Sciatic nerve (tissue), 2 donors: ENCODE measurements at places on chromosomes 3 and 15. TPM values are rescaled to one million over a fixed set of nuclear protein-coding genes. Genes with fewer than 3 reads are reported as not detected.
A peak's percentile ranks its signal among the peaks of the same experiment; 100 is the strongest.

GRCh38 chr3:118932822-118933558, 101.7 kb downstream of the IGSF11 start:
- peak; percentile 62 for DNase-seq

Gene EPHB3
- 15.2 TPM for total RNA-seq

Gene IQCF5
- not detected for total RNA-seq

DNA sequence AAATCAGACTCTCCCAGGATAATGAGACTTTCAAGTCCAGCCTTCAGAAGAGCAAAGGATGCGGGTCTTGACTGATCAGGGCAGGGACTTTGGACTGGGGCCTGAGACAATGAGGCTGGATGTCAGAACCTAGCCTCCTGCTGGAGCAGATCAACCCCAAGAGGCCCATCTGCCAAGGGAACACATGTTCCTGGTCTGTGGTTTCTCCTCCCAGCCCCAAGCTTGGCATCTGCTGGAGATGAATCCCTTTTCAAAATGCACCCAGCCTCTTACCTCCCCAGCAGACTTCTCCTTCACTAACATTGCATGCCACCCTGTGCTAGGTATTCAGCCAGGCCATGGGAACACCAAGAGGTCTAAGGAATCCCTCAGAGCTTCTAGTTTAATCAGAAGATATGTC, 43.7 kb upstream of the MFGE8 start:
- no peak for DNase-seq

DNA sequence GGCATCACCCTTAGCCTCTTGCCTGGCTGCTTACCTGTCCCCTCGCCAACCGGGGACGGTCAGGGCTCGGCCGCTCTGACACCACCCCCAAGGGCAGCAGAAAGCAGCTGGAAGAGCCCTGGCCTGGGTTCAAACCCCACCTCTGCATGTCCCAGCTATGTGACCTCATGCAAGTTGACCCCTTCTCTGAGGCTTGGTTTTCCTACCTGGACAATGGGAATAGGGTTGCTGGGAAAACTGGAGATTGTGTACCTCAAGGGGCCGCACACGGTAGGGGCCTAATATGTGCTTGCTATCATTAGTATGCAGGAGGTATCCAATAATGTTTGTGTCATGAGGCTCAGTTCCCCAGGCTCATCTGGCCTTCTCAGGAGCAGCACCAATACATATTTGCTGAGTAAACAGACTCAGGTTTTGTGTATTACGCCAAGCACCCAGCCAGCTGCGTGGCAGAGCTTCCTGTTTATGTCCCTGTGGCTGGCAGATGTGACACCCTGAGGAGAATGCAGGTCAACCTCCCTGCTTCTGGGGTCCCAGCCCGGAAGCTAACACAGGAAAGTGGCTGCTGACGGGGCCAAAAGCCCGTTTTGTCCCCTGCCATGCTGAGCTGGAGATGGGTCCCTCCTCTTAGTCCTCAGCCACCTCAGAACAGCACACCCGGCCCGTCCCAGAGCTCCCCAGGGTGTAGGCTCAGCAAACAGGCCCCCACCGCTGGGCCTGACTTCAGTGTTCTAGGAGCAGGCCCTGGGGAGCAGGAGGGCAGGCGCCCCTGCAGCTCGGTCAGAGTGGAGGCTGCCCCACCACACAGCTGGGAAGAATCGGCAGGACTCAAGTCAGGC, 29.7 kb downstream of the PLXND1 start:
- DNase-seq, result no peak

DNA sequence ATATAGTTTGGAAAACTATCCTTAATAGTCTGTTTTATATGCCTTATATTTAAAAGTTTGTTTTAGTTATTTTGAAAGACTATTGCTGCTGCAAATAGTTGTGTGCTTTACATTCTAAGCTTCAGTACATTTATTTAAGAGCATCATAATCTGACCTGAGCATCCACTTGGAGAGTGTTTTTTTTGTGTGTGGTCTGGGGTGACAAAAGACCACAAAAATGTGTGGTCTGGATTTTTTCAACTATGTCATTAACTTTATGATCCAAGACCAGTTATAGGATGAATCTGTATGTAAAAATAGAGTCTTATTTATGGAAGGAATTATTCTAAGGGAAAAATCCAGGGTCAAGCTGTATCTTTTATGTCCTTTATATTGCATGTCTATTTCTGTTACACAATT, 77.4 kb downstream of the SLTM start:
- DNase-seq, result no peak

- DNase-seq, result no peak
These were observed 8.7 kb downstream of the ZBTB47 start for GRCh38 chr3:42662037-42662812.

GRCh38 chr3:8642001-8642400, 2.6 kb downstream of the SSUH2 start:
- DNase-seq, result no peak

DNA sequence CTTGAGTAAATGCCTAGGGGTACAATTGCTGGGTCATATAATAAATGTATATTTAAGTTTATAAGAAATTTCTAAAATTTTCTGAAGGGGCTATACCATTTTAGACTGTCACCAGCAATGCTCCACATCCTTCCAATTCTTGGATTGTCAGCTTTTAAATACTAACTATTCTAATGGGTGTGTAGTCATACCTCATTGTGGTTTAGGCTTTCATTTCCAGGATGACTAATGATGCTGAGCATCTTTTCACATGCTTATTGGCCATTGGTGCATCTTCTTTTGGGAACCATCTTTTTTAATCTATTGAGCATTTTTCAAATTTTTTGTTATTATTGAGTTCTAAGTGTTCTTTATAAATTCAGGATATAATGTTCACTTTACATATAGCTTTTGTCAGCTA, 52.5 kb upstream of the CORO2B start:
- DNase-seq, result no peak

GRCh38 chr15:51260202-51260601, 78.2 kb downstream of the CYP19A1 start:
- DNase-seq, result no peak

DNA sequence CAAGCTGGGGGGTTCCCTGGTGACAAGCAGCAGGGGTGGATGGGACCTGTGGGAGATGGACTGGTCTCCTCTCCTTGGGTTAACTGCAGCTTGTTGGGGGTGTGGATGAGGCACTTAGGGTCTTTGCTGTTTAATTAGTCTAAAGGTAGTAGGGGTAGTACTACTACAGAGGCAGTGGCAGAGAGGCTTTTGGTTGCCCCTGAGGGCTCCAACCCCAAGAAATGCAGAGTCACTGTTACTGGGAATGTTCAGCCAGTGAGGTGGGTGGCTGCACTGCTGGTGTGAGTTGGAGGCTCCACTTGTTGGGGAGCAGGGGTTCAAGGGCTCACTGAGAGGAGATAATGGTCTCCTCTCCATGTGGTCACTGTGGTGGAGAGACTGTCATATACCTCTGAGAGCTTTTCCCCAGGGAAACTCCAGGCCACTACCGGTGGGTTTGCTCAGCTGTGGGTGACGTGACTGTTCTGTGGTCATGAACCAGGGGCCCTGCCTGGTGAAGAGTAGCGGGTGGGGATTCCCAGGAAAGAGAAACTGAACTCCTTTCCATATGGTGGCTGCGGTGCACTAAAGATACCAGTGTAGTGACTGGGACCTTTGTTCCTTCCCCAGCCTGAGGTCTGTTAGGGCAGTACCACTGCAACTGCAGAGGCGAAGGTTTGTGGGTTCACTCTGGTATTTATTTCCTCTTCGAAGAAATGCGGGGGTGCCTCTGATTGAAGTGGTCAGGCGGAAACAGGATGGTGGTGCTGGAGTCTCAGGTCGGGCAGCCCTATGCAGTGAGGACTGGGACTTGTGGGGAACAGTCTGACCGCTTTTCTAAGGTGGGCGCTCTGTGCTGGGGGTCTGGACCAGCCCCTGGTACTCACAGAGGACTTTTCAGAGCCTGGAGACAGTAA, 68.9 kb upstream of the TNFSF10 start:
- no peak for DNase-seq

GRCh38 chr15:37618353-37618752, 316.1 kb upstream of the TMCO5A start:
- no peak for DNase-seq

DNA sequence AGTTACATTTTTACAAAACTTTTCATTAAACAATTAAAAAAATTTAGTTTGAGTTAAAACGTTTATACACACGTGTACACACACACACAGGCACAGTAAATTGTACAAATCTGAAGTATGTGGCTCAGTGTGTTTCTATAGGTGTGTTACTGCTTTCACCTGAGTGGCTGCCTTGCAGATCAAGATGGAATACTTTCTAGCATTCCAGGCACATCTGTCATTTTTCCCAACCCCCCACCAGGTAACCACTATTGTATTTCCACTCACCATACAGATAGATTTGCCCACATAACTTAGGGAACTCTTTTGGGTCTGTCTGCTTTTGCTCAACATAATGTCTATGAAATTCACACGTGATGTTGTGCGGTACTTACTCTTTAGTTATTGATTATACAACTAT, 141.1 kb downstream of the PTPRG start:
- DNase-seq, result no peak
